Spinal cord (tissue), 10 donors: ENCODE measurements at places on chromosomes 11 and 22. TPM values are rescaled to one million over a fixed set of nuclear protein-coding genes. Genes with fewer than 3 reads are reported as not detected.

The BTBD18 gene
- not detected for total RNA-seq

The RIC3 gene
- total RNA-seq = 56.1 TPM

The ARHGAP20 gene
- total RNA-seq = 28.5 TPM

The RFPL3 gene
- total RNA-seq = not detected

- H3K4me3 ChIP-seq = no peak overlapping the region
- no peak for DNase-seq
- no peaks in the 10 kb centered on the region for H3K36me3 ChIP-seq
- H3K27me3 ChIP-seq = no peaks in the 10 kb centered on the region
These were observed 524.1 kb downstream of the METTL15 start for GRCh38 chr11:28632338-28632737.

- no peaks in the 10 kb centered on the region for H3K27me3 ChIP-seq
- no peak for DNase-seq
- peaks cover 3% of the 10 kb centered on the region for H3K36me3 ChIP-seq
- H3K27ac ChIP-seq = no peak overlapping the region
- H3K4me3 ChIP-seq = no peak overlapping the region
- H3K4me1 ChIP-seq = peaks cover 20% of the 10 kb centered on the region
These were observed 120.6 kb upstream of the LMO1 start for GRCh38 chr11:8384199-8384821.

DNA sequence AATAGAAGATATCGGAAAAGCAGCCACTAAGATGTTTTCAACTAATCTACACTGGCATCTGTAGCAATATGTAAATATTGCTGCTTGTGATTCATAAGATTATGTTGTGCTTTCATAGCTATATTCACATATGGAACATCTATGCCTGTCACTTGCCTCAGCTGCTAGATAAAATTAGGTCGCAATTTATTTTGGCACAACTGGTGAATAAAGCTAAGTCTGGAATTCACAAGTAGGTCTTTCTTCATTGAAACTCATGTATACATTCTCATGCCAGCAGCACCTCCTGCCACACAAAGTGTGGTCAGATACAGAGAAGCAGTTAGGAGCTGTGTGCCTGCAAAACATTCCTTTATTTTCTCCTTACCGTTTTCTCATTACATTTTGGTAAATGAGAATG lies 543.3 kb upstream of the CHORDC1 start:
- H3K27ac ChIP-seq = no peak overlapping the region
- H3K4me1 ChIP-seq = no peaks in the 10 kb centered on the region
- H3K4me3 ChIP-seq = no peak overlapping the region
- DNase-seq = no peak
